ENCODE measurements at places on chromosomes 11 and 22.

- DNase-seq: no peak
Measured at GRCh38 chr11:118979434-118979833, 7.9 kb downstream of the FOXR1 start.

- no peak for DNase-seq
Measured at GRCh38 chr11:104907521-104908185, 9.4 kb upstream of the CASP12 start.

DNA sequence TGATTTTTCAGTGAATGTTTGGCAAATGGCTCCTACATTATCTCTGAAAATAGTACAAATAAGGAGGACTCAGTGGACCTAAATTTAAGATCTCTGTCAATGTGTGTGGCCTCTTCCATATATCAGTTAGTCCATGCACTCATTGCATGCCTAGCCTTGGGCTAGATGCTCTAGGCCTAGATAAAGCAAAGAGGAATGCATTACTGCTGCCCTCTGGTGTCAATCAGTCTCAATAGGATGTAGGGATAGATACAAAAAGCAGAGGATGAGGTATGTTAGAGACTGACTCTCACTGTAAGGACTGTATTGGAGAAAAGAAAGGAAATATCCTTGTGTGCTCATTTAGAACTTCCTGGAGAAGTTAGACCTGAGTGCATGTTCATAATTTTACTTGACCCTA is 42.0 kb downstream of the MS4A2 start:
- peak; percentile 22 for DNase-seq

GRCh38 chr11:15275141-15275540 is 160.4 kb downstream of the INSC start:
- peak; percentile 35 for DNase-seq

GRCh38 chr22:49930596-49931412 is 12.4 kb downstream of the CRELD2 start:
- DNase-seq: no peak

- DNase-seq: no peak
Measured at GRCh38 chr22:34620832-34621231, 445.1 kb upstream of the ISX start.

GRCh38 chr11:27367881-27368280 is 4.9 kb upstream of the CCDC34 start:
- DNase-seq: no peak

DNA sequence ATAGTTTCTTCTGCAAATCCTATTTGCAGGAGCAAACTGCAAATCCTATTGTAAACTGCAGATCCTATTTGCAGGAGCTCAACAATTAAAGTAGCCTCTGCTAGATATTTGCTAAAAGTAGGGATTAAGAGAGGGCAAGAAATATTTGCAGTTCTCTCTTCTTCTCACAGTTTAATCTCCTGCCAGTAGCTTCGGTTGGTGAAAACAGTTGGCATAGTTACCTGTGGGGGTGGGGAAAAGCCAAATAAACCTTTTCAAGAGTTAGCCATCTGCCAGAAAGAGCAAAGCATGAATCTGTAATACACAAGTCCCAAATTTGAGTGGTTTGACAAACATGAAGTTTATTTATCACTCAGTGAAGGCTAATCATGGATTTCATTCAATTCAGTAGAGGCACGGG is 942.5 kb downstream of the JRKL start:
- DNase-seq: no peak

DNA sequence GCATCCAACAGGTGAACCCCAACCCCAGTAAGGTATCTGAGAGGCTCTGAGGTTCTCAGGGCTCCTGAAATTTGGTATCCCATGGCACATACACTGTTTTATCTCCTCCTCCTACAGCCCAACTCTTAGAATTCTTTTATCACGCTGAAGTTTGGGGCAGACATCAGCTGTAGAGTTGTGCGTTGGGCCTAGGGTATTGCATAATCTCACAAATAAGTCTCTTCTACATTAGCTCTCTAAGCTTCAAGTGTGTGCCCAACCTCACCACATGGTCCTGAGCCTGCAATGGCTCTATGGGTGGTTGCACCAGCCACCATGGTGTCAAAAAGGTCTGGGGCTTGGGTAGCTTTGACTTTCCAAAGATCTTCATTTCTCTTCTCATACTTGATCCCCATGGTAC is 603.0 kb downstream of the BUD13 start:
- DNase-seq: no peak

DNA sequence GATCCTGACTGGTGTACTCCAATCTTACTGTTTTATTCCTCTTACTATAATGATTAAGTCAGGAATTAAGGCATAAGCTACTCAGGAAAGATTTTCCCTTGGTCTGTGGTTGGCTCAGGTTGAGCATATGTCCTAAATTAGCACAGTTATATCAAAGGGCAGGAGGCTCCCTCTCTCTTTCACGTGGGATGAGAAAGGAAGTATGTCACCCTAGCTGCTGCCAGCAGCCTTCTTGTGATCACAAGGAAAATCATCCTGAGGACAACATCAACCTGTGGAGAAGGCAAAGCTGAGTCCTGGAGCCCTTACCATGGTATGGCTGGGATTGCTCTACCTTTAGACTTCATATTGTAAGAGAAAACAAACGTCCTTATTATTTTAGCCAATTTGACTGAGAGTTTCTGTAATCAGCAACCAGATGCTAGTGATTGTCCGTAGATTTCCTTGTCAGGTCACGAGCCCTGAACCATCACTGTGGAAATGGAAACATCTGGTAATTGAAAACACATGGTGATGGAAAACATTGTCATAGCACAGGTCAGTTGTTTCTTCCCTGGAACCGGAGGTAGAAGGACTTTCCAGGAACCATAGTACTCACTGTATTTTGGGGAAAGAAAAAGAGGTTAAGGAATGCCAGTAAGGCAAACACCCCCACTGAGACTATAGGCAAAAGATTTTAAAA is 40.6 kb upstream of the DEUP1 start:
- DNase-seq: no peak

GRCh38 chr11:125069008-125069407 is 5.9 kb downstream of the SLC37A2 start:
- no peak for DNase-seq

DNA sequence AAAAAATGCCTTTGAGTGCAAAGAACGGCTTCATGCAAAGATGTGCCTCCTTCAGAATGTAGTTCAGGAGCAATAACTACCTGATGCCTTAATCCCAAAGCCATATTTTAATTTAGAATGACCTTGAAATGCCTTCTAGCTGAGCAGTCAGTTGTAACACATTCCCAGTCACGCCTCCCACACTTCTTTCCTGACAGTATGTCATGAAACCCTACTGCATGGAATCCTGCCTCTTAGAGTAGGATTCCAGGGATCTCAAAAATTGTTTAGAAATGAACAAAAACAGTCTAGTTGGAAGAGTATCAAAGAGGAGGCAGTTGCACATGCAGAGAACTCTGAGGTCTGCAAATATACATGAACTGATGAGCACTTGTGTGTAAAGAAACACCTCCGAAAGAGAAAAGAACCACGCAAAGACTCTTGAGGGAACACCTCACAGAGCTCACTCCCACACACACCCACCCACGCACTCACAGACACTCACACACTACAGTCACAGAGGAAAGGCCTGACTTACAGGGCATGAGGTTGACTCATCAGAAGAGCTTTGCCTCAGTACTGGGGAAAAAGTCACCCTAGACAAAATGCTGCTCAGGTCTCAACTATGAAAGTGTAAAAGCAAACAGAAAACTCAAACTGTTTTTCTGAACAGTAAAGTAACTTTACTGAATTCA is 77.4 kb downstream of the GGTLC2 start:
- DNase-seq: no peak

GRCh38 chr11:114158886-114159285 is 99.4 kb downstream of the ZBTB16 start:
- DNase-seq: no peak

DNA sequence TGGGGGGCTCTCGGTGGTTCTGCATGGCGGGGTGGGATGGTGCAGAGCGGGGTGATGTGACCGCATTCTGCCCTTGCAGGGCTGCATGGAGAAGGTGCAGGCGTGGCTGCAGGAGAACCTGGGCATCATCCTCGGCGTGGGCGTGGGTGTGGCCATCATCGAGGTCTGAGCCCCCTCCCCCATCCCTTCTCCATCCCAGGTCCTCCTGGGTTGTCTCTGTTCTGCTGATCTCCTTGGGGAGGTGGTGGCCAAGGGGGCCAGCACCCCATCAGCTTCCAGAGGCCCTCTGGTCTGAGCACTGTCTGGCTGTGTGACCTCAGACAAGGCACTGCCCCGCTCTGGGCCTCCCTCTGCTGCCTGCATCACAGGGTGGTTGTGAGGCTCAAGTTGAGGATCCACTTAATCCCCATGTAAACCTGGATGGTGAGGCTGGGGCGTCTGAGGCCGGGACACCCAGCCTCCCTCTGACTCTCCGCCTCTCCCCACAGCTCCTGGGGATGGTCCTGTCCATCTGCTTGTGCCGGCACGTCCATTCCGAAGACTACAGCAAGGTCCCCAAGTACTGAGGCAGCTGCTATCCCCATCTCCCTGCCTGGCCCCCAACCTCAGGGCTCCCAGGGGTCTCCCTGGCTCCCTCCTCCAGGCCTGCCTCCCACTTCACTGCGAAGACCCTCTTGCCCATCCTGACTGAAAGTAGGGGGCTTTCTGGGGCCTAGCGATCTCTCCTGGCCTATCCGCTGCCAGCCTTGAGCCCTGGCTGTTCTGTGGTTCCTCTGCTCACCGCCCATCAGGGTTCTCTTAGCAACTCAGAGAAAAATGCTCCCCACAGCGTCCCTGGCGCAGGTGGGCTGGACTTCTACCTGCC is 53.3 kb downstream of the CD82 start:
- DNase-seq: no peak

- no peak for DNase-seq
Measured at GRCh38 chr11:64970731-64971151, 1.2 kb downstream of the MAJIN start.

DNA sequence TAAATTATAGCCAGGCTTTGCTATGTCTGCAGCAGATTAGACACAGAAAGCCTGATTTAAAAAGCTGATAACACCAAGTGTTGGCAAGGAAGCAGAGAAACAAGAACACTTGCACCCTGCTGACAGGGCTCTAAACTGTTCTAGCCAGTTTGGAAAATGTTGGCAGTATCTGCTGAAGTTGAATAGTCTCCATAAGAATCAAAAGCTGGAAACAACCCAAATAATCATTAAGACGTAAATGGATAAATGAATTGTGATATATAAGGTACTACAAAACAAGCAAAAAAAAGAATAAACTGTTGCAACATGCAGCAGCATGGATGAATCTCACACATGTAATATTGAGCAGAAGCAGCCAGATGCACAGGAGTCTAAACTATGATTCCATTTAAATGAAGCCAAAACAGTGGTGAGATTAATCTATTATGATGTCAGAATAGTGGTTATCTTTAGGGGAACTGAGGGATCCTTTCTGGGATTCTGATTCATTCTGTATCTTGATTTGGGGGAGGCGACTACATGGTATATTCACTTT is 40.4 kb upstream of the ADORA2A start:
- no peak for DNase-seq

DNA sequence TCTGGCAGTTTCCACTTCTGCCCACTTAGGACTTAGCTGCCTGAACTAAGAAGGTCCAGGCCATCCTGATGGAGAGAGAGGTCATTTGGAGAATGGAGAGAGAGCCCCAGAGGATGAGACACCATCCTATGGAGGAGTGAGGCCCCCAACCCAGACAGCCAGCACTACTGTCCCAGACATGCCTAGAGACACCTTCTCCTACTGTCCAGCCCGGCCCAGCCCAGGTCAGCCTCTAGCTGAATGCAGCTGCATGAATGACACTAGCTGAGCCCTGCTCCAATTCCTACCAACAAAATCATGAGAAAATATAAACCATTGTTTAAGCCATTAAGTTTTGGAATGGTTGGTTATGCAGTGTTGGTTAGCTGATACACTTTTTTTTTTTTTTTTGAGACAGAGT is 47.4 kb downstream of the APOL3 start:
- DNase-seq: no peak

GRCh38 chr11:96139691-96140090 is 203.3 kb downstream of the MAML2 start:
- DNase-seq: no peak

- no peak for DNase-seq
Measured at GRCh38 chr11:14766585-14766984, 123.0 kb downstream of the PDE3B start.

- no peak for DNase-seq
Measured at GRCh38 chr11:35496416-35496815, 29.0 kb downstream of the PAMR1 start.

GRCh38 chr11:83502041-83502440 is 215.9 kb upstream of the CCDC90B start:
- DNase-seq: no peak

- DNase-seq: no peak
Measured at GRCh38 chr11:82756765-82757639, 23.3 kb upstream of the FAM181B start.

GRCh38 chr11:101944923-101945322 is 28.6 kb upstream of the ANGPTL5 start:
- DNase-seq: no peak

- DNase-seq: no peak
Measured at GRCh38 chr11:13883042-13883441, 79.5 kb upstream of the SPON1 start.

DNA sequence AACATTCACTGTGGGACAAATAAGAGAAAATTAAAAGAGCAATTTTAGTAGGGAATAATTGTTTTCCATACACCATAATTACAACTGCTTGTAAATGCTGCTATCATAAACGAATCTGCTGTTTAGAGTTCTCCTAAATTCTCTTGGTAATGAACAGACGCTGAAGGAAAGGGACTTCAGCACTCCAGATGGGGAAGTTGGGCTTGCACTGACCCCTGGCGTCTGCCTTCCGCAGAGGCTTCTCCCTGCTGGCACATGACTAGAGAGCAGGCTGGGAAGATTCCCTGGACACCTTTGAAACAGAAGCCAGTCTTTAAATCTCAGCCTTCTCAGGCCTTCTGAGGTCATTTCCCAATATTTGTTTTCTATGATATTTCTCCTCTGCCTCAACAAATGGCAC is 84.1 kb downstream of the NXPE2 start:
- peak; percentile 52 for DNase-seq

GRCh38 chr11:8650401-8650990 is 32.0 kb downstream of the TRIM66 start:
- DNase-seq: no peak

DNA sequence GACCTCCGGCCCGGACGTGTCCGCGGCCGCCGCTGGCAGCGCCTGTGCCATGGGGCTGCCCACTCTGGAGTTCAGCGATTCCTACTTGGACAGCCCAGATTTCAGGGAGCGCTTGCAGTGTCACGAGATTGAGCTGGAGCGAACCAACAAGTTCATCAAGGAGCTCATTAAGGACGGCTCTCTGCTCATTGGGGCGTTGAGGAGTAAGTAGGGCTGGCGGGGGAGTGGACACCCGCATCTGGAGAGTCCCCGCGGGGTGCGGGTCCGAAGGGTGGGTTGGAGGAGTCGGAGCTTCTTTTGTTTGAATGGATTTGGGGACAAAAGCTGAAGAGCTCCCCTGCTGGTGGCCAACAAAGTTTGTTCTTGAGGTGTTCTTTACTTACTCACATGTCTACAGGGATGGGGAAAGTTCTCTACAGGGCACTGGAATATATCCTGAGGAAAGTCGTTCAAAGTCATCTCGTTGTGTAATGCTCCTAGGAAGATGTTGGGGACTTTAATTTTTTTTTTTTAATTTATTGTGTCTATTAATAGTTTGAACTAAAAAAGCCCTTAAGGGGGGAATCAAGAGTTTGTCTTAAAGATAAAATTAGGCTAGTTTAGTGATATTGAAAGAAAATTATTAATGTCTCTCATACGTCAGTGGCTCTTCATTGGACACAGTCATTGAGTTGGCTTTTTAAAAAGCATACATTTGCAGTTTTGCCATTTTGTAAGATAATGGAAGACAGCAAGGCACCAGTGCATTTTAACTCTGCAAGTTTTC is 725 bp downstream of the ARHGAP42 start:
- DNase-seq: peak; percentile 54

GRCh38 chr22:49997251-49997599 is 15.3 kb downstream of the IL17REL start:
- DNase-seq: no peak

Measured in neural crest cell (in vitro differentiated cells).